HTR-8/SVneo (cell line): ENCODE measurements at places on chromosomes 6 and 20.

GRCh38 chr6:94668876-94669275, 908.5 kb upstream of the MANEA start:
- no peak for DNase-seq

- DNase-seq = no peak
These were observed 11.3 kb downstream of the MOXD1 start for GRCh38 chr6:132390017-132390416.

DNA sequence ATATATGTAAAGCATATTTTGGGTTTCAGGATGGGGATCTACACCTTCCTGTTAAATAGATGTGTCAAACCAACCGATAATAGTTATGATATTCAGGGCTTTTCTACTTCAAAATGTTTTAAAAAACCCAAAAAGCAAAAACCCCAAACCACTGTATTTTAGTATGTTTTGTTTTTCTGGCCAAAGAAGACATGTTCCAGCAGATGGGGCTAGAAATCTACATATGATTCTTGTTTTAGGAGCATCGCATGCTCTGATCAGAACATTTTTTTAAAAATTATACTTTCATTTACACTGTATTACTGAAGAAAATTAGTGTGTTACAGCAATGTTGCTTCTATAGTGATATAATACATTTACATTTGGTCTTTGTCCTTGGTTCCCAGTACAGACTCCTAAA, 11.0 kb downstream of the RMND1 start:
- no peak for DNase-seq

GRCh38 chr20:47740862-47741184, 44.5 kb downstream of the SULF2 start:
- no peak for DNase-seq

- no peak for DNase-seq
These were observed 152.1 kb upstream of the STMND1 start for GRCh38 chr6:16949716-16950115.

- peak; percentile 26 for DNase-seq
These were observed 30.5 kb downstream of the MDGA1 start for GRCh38 chr6:37667050-37667814.

- no peak for DNase-seq
These were observed 53.3 kb downstream of the ISM1 start for GRCh38 chr20:13274275-13274861.

GRCh38 chr6:113338644-113339043, 518.5 kb upstream of the MARCKS start:
- no peak for DNase-seq

- peak; percentile 77 for DNase-seq
These were observed 3.4 kb upstream of the NSFL1C start for GRCh38 chr20:1469925-1470571.

DNA sequence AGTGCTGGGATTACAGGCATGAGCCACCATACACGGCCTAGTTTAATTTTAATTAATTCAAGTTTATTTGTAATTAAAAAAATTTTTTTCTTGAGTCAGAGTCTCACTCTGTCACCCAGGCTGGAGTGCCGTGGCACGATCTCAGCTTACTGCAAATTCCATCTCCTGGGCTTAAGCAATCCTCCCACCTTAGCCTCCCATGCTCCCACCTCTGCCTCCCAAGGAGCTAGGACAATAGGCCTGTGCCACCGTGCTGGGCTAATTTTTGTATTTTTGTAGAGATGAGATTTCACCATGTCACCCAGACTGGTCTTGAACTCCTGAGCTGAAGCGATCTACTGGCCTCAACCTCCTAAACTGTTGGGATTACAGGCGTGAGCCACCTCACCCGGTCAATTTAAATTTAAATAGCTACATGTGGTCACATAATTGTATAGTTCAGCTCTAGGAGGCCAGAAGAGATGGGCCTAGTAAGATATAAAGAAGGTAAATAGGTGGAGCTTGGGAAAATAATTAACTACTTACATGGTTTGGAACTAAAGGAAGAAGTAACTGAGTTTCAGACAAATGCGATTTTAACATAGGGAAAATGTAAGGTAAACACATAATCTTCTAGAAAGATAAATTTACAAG, 220.0 kb upstream of the CITED2 start:
- no peak for DNase-seq

DNA sequence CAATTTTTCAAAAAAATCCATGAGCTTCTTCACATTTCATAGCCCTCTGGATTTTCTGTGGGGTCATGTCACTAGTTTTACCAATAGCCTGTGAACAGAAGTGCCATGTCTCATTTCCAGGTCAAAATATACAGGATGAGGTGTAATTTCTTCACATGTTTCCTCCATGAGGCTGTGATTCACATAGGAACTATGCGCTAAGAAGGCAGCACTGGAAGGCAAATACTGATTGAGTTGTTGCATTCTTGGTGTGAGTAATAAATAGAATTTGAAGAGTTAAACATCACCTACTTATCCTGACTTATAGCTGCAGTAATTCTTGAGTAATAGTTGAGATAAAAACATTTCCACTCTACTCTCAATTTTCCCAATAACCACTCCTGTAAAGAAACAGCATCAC, 442.3 kb downstream of the HAO1 start:
- no peak for DNase-seq
